Activated T-cell treated with anti-CD3 and anti-CD28 coated beads, Interleukin-2, amount 50 U/mL, for 24 hours (primary cell): ENCODE measurements at places on chromosomes 11 and 22.

- peak; percentile 47 for DNase-seq
Measured at GRCh38 chr11:36149538-36150242, 139.5 kb downstream of the COMMD9 start.

DNA sequence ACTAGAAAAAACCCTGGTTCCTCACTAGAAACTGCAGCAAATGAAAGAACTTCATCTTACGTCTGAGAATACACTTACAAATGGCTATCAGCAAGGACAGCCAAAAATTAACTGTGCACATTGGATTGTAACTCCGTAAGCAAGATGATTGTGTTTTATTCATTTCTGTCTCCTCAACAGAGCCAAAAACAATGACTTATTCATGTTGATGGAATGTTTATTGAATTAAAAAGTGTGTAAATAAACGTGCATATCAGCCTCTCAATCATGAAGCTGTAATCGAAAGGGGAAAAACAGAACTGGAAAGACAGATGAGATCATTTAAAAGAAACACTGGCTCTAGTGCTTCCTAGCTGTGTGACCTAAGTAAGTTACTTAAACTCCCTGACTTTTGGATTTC is 307.5 kb upstream of the ZC3H12C start:
- DNase-seq = no peak

DNA sequence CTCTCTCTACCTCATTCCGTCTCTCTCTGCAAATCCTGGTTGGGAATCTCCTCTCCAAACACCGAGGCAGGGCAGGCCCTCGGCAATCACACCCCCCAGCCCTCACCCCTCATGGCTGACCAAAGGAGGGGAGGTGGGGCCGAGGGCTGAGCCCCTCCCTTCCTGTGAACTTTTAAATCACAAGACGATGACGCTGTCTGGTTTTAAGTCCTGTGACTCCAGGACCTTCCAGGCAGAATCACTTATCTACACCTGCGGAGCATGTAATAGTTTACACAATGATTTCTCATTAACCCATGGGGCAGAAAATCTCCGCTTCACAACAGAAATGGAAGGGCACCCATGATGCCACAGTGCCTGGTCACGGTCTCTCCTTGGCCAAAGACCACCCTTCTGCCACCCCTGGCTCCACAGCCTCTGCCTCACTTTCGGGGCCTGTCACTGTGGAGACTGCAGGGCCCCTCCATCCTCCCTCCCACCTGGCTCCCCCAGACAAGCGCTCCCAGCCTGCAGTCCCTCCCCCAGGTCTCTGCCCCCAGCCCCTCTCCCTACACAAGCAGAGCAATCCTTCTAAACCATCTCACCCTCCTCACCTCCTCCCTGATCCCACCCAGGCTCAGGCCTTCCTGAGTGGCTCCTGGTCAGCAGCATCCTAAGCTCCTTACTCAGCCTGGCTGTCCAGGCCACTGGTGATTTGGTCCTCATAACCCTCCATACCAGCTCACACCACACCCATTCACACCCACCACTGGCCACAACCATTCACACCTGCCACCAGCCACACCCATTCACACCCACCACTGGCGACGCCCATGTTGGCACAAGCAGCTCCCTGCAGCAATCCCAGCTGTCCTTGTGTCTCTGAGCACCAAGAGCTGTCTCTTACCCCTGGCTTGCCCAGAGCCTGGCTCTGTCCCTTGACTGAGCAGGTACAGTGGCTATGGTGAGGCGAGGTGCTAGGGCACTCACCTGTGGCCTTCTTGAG is 30.7 kb upstream of the ARFGAP3 start:
- no peak for DNase-seq

GRCh38 chr11:94560834-94561233 is 6.3 kb upstream of the PIWIL4 start:
- DNase-seq = no peak

DNA sequence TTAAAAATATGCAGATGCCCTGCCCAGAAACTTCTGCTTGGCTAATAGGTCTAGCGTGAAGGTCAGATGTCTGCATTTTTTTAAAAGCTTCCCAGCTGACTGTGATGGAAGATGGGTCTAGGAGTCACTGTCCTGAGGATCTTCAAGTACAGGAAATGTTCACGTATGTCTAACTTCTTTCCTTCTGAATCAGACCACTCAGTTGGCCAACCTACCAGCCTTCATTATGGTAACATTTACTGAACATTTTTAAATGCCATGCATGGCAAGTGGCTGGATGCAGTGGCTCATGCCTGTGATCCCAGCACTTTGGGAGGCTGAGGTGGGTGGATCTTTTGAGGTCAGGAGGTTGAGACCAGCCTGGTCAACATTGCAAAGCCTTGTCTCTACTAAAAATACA is 1.1 kb upstream of the PRG2 start:
- DNase-seq = no peak

GRCh38 chr11:109036011-109036410 is 371.1 kb downstream of the DDX10 start:
- no peak for DNase-seq

- no peak for DNase-seq
Measured at GRCh38 chr22:36327922-36328551, 59.7 kb downstream of the MYH9 start.

- no peak for DNase-seq
Measured at GRCh38 chr11:106668147-106668546, 350.1 kb downstream of the GUCY1A2 start.

DNA sequence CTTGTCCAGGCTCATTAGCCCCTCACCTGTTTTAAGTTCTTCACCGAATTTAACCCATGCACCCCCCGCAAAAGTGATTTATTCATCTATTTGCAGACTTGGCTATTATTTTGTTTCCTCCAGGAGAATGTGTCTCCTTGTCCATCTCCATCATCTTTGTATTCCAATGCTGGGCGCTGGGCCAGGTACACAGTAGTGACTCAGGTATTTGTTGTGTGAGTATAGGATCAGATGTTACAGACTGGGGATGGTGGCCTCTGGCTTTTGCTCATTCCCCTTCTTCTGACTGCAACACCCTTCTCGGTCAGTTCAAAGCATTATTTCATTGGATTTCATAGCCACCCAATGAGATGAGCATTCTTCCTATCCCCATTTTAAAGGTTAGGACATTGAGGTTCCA is 408.2 kb downstream of the MN1 start:
- no peak for DNase-seq

- no peak for DNase-seq
Measured at GRCh38 chr11:76087749-76088148, 118.6 kb downstream of the WNT11 start.

GRCh38 chr11:75269367-75269660 is 28.7 kb downstream of the TPBGL start:
- DNase-seq = no peak

DNA sequence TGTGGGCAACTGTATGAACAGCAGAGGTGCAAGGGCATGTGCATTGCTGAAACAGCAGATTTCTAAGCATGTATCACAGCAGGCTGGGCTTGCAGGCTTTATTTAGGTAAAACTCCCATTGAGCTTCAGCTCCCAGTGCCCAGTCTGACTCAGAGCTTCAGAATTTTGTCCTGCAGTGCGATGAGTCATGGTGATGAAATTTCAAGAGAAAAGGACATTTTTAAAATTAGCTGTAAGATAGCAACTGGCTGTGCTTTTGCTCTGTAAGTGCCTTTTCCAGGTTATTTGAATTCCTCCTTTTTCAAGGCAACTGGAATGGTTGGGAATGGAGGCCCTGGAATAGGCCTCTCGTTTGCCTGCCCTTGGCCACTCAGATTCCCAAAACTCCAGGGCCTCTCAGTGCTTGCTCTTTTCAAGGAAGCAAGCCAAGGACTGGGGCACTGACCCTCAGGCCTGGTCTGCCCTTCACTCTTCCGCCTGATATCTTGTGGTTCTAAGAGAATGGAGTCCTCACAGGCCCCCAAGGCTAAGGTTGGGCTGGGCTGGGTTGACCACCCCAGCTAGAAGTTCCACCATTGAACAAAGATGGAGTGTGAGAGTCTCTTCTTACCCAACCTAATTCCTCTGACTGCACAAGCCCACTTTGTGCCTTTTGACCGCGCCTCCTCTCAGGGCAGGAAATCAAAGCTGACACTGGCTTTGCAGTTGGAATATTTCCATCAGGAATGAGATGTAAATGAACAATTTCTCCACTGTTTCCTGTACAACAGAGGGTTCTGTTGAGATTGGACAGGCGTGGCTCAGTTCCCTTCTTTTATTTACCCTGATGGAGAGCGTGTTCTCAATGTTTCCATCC is 59.5 kb upstream of the PRSS23 start:
- DNase-seq = no peak

DNA sequence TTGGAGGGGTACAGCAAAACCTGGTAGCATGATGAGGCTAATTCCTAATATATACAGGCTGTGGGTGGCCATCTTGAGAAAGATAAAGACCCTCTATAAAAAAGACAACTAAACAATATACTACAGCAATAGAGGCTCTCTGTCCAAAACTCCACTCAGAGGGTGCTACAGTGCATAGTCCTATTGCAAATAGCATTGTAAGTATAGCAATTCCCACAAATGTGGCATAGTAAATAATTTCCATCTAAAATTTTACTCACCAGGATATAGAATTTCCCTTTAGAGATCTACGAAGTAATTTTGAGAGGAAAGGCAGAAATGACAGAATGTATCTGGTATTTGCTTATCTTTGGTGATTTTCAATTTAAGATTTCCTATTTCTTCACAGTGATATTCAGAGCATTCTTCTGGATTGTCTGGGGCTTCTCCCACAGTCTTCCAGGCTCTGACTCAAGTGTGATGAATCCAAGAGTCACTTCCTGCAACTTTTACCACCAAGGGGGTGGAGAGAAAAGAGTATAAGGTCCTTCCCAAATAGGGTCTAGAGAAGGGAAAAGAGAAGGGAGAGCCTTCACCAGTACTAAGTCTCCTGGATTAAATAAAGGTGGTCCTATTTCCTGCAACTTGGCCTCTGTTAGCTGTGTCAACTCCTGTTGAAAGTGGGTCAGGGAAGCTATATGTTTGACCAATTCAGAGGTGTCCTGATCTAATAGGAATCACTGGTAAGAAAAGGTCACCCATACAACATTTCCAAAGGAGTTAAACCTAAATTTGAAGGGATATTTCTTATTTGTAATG is 1054.7 kb upstream of the CNTN5 start:
- DNase-seq = no peak

DNA sequence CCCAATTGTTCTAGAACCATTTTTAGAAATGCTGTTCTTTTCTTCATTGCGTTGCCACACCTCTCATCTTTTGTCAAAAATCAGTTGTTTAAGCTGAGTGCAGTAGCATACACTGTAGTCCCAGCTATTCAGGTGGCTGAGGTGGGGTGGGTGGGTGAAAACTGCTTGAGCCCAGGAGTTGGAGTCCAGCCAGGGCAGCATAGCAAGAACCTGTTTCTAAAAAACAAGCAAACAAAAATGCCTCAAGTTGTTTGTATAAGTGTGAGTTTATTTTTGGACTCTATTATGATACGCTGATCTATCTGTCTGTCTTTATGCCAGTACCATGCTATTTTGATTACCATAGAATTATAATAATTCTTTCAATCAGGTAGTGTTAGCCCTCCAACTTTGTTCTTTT is 62.5 kb upstream of the RRM1 start:
- DNase-seq = no peak

DNA sequence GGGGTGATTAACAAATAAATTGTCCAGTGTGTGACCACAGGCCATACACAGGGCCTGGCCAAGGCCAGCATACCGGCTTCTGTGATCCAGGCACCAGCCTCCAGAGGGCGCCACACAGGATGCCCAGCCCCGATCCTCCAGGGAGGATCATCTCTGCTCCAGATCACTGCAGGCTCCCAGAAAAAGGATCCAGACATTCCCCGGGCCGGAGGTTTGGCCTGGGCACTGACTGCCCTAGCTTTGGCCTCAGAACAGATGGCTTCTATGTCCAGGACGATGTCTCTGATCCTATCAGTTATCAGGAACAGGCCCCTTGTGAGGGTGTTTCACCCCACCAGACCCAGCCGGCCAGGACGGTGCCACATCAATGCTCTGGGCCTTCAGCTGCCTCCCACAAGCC is 74.5 kb upstream of the LMO1 start:
- DNase-seq = peak; percentile 47

- no peak for DNase-seq
Measured at GRCh38 chr22:27885977-27886842, 32.8 kb downstream of the PITPNB start.

DNA sequence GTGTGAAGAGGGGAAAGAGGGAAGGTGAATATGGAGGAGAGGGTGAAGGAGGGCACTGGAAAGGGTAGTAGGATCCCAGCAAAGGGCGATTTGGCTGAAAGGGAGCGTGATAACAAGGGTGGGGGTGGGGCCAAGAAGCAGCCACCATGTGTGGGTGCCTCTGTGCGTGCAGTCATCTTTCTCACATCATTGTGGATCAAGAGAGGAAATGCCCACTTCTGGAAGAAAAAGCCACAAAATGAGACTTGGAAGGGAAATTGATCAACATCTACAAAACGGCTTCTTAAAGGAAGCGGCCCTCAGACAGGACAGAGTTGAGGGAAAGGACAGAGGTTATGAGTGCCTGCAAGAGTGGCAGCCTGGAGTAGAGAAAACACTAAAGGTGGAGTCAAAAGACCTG is 1.2 kb upstream of the CXCR5 start:
- peak; percentile 43 for DNase-seq

DNA sequence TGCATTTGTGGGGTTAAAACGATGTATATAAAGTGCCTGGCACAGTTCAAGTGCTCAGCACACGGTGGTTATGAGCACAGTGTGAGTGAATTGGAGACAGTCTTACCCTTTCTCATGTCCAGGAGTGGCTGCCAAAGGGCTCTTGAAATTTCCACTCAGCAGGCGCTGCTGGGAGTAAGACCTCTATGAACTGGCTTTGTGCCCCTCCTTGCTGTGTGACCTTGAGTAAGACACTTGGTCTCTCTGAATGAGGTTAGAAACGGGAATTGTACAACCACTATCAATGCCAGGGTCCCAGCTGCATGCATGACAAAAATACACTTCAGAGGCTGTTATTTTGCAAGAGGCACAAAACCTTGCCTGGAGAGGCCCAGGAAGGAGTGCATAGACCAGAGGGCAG is 86.6 kb downstream of the TSPAN18 start:
- no peak for DNase-seq

DNA sequence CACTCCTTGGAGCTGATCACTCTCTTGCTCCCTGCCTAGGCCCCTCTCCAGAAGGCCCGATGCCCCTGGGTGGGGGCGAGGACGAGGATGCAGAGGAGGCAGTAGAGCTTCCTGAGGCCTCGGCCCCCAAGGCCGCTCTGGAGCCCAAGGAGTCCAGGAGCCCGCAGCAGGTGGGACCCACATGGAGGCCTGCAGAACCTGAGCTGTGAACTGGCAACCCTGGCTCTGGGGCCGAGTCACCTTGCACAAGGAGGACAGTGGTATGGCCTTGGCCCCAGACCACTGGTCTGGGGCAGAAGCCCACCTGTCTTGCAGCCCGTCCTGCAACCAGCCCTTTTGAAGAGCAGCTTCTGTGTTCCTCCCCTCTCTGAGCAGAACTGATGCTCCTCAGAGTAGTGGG is 6.2 kb downstream of the SCO2 start:
- DNase-seq = no peak

DNA sequence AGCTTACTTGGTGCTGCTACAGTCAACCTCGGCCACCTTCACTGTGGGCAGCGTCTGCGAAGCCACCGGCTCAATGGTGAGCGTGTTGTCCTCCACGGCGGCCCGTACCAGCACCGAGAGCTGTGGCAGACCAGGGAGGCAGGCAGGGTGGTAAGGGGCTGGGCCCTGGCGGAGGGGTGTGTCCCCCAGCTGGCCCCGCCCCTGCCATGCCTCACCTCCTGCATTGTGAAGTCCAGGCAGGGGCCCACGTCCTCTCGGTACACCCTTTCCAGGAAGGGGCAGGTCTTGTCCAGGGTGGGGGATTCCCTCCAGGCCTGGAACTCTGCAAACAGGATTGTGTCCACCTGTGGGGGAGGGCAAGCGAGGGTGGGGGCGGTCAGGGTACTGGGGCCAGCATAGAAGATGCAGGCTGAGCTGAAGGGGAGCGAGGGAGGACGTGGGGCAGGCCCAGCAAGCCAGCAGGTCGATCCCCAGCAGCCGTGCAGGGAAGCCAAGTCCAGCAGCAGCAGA is 12.8 kb downstream of the RAB3IL1 start:
- DNase-seq = no peak
